Right hindlimb (tissue), 1 donor: ENCODE measurements at places on chromosomes 13 and 19.

- DNase-seq = no peak
Observed at GRCh38 chr19:16625163-16625958, 2.6 kb downstream of the MED26 start.

DNA sequence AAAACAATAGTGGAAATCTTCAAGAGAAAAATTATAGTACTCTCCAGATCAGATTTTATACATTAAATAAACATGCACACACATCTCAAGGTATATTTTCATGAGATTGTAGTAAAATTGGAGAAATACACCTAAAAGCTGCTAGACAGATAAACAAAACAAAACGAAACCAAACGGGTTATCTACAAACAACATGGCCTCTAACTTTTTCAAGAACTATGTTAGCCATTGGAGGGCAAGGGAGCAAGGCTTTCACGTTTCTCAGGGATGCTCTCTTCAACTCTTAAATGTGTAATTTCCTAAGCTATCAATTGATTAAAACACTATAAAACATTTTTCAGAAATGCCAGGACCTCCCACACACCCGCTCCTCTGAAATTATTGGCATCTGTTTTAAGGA, 1262.4 kb upstream of the PCDH20 start:
- DNase-seq = no peak

DNA sequence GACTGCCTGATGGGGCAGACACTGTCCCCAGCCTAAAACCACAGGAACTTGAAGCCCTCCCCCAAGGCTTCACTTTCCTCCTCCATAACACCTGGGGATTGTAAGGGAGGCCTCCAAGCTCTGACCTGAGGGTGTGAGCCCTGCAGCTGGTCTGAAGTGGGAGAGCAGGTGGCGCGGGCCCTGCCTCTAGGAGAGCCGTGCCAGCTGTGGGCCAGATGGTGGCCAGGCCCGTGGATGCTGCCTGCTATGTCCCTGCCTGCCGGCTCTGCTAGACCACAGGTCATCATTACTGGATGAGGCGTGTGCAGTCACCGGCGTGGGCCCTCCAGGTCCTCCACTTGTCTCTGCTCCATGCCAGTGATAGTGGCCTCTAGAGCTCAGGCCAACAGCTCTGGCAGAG, 3.5 kb upstream of the KLHL26 start:
- peak; percentile 39 for DNase-seq

GRCh38 chr13:40787062-40787461, 2.3 kb upstream of the SLC25A15 start:
- no peak for DNase-seq

DNA sequence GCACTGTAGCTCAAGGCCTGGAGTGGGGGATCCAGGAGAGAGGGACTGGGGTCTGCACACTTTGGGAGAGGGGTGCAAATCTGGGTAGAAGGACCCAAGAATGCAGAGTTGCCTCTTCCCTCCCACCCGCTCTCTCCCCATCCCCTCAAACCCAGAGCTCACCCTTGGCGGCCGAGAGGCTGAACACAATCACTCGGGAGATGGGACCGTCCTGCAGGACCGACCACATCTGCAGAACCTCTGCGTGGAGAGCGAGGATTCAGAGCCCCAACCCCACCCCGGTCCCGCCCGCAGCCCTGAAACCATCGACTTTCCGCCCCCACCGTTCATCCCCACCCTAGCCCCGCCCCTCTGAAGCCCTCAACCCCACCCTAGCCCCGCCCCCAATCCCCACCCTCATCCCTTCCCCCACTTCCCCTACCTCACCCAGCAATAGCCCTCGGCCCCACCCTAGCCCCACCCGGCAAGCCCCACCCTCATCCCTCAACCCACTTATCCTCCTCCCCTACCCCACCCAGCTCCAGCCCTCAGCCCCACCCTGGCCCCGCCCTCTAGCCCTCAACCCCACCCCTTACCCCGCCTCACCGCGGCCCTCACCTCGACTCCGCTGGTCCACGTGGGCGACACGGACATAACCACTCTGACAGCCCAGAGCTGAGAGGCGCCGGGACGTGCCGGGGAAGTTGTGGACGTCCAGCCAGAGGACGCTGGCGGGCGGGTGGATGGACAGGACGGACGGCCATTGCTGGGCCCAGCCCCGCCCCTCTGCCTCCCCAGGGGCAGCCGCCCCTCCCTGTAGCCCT, 4.1 kb downstream of the KPTN start:
- DNase-seq = peak; percentile 23
